Jurkat, Clone E6-1 (cell line): ENCODE measurements at places on chromosomes 5 and 9.
A peak's percentile ranks its signal among the peaks of the same experiment; 100 is the strongest.

DNA sequence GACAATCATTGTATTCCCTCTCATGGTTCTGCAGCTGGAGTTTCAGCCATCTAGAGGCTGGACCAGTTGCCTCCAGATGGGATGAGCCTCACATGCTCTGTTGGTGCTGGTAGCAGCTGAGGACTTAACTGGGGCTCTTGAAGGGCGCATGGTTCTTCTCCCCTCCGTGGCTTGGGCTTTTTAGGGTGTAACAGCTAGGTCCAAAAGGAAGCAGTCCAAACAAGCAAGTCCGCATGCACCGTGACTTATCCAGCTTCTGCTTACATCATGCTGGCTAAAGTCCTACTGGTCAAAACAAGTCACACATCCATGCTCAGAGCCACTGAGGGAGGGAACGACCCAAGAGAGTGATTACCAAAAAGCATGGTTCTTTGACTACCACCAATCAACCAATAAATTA, 31.6 kb upstream of the SH3RF2 start:
- no peak for DNase-seq

DNA sequence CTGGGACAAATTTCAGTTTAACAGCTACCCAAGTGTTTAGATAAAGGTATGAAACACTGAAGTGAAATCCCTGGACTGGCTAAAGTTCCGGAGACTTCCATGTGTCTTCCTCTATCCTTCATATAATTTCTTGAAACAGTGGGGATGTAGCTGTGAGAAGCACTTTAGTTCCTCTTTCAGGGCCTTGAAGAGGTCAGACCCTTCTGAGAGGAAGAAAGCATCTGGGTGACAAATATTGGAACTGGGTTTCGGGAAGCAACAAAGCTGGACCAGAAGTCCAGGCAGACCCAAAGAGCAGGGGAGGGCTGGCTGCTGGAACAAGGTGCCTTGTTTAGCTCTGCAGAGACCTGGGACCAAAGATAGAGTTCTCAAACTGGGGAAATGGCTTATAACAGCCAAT, 75.4 kb upstream of the ZFAND5 start:
- DNase-seq: no peak

DNA sequence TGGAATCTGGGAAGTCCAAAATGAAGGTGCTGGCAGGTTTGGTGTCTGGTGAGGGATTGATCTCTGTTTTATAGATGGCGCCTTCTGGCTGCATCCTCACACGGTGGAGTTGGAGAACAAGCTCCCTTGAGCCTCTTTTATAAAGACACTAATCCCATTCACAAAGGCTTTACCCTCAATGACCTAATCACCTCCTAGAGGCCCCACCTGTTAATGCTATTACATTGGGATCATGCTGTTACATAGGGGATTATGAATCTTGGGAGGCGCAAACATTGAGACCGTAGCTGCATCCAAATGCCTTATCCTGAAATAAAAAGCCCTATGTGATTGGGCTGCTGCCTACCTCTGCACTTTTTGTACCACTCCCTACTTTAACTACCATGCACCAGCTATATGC, 197.1 kb upstream of the HMHB1 start:
- no peak for DNase-seq

GRCh38 chr5:119220576-119221197, 135.1 kb upstream of the TNFAIP8 start:
- no peak for DNase-seq

DNA sequence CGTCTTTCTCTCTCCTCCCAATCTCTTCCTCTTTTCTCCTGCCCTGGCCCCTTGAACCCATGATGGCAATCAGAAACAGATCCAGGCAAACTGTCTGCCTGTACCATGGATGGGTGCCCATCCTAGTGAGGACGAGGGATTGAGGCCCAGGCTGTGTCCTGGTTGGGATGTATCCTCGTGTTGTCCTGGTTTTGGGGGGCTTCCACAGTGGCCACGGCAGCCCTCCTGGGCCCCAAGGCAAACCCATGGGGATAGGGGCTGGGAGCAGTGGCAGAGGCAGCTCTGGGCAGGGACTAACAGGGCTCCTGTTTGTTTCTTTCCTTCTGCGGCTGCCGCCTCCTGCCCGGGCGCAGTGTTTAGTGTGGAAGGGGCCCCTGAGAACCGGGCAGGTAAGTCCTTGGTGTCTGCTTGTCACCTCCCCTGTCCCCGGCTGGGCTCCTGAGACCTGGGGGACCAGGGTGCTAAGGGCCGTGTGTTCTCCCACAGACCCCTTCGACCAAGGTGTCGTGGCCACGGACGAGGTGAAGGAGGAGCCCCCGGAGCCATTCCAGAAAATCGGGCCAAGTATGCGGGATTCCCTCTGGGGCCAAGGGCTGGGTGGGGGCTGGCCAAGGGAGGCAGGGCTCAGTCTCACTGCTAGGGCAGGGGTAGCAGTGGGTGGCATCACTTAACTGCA, 70.0 kb downstream of the AMBP start:
- DNase-seq: no peak

GRCh38 chr5:53253421-53253871, 143.9 kb upstream of the MOCS2 start:
- peak; percentile 76 for DNase-seq

- DNase-seq: no peak
Observed at GRCh38 chr5:91535499-91535898, 152.4 kb upstream of the ARRDC3 start.

DNA sequence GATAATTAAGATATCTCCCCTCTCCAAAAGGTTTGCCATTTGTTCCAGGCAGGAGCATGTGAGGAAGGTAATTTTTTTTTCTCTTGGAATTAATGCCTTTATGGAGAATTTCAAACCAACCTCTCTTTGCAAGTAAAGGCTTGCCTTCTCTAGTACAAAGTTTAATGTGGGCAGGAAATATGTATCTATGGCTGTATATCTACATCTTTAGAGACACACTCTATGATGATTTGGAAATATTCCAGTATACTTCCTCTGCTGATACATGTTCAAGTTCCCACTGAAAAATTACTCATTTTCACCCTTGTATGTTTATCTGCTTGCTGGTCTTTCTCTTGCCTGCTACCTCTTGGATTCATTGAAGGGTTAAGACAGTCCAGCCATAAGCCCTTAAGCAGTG, 83.5 kb upstream of the SEMA6A start:
- DNase-seq: no peak

DNA sequence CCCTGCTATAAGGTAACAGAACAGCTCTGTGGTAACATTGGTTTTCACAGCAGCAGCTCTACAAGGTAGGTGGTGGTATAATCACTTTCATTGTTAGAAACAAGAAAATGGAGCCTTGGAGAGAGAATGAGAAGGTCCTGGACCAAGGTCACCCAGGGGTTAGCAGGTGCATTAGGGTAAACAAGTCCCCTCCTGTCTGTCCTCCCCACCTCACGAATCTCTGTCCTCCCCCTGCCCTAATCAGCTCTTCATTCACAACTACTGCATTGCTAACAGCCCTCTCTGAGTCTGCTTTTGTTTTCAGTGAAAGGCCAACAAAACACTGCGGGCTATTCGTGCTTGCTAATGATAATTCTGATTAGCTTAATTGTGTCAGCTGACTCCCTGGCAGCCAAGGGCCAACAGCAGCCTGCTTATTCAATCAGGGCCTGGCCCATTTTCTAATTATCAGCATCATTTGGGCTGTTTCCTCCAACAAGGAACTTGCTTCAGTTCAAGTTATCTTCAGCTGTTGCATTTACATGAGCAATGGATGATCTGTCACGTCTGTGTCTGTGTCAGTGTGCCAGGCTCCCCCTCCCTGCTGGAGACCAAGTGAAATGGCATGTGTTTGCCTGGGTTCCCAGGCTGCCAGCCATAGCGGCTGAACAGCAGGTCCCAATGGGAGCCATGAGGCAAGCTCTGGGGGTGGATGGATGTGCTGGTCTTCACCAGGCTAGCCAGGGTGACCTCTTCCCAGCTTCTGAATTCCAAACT, 56.7 kb upstream of the EQTN start:
- peak; percentile 18 for DNase-seq

- DNase-seq: no peak
Observed at GRCh38 chr5:10859393-10860195, 98.6 kb upstream of the DAP start.

DNA sequence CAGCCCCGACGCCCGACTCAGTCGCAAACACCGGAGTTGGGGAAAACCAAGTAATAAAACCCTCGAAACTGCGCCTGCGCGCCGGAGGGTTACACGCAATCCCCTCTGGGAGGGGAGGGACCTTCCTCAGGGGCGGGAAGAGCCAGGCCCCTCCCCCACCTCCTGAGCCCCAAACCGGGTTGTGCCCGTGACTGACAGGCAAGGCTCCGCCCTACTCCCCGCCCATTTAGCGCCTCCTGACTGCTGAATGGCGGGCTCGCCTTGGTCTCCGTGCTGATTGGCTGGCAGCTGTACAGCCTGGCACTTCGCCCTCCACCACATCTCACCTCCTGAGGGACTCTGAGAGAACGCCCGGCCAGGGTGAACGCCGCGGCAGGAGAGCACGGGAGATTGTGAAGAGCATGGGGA, at the start of gene PRDM9:
Gene PRDM9, plus strand, starts transcription at position 332 of the 408 bp plus-strand sequence. CDS start 1,425 bp downstream, outside the sequence.
- no peak for DNase-seq

DNA sequence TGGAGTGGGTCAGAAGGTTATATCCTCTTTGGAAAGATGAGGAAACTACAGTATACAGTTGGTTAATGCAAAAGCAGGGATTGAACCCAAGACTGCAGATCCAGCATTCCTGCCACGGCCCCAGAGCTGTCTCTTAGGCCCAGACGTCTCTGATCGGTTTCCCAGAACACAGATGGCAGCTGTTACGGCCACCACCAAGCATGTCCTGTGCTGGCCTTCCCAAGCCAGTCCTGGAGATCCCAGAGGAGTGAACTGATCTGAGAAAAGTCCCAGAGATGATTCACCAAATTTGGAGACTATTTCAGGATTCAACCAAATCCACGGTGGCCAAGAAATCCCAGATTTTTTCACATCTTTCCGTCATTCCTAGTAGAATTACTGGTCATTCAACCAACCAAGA, 20.1 kb downstream of the TNIP1 start:
- no peak for DNase-seq

GRCh38 chr9:130156672-130157071, 15.5 kb upstream of the NCS1 start:
- DNase-seq: no peak

DNA sequence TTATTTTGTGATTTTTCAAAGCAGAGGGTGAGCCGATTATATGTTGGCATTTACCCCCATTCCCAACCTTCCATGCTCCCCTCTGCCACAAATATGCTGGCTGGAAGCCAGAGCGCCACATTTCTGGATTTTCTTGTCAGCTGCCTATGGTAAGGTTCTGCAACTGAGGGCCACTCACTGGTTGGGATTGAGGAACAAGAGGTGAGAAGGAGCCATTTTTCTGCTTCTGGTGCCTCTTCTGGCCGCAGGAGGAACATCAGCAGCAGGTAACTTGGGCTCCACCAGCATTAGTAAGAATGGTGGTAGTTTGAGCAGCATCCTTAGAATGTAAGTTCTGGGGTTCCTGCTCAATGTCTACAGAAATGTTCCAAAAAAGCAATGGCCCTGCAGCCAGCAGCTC, 159.5 kb upstream of the MAST4 start:
- no peak for DNase-seq

DNA sequence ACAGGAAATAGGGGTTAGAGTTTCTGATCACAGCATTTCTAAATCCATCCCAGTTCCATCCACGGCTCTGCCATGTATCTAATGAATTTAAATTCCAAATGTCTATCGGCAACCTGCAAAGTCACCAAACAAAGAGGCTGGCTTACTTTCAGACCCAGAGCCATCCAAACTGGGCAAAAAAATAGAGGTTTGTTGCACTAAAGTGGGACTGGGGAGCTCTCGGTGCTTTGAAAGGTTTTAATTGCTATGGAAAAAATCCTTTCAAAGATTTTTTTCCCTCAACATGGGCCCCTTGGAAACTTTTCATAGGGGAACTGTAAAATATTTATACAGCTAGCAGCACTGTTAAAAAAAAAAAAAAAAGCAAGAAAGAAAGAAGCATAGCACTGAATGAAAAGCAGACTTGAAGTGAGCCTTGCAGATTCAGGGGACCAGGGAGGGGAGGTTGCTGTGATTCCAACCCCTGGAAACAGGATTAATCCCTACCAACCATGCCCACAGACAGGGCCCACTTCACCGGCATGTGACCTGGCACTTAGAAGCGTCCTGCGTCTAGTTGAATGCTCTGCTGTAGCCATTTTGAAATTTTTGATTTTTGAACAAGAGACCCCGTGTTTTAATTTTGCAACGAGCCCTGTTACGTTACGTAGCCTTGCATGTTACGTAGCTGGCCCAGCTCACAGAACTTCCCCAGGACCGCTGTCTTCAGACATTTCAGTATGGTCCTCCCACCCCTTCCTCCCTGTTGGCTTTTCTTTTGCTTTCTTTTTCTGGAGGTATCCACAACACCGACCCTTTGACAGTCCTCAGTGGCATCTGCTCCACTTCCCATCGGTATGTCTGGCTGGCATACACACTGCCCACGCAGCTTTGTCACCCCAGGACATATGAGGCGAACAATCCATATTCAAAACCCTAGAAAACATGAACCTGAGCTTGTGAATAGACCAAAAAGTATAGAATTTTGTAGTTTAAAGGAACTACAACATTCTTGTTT, 105.3 kb upstream of the NFIB start:
- DNase-seq: no peak

DNA sequence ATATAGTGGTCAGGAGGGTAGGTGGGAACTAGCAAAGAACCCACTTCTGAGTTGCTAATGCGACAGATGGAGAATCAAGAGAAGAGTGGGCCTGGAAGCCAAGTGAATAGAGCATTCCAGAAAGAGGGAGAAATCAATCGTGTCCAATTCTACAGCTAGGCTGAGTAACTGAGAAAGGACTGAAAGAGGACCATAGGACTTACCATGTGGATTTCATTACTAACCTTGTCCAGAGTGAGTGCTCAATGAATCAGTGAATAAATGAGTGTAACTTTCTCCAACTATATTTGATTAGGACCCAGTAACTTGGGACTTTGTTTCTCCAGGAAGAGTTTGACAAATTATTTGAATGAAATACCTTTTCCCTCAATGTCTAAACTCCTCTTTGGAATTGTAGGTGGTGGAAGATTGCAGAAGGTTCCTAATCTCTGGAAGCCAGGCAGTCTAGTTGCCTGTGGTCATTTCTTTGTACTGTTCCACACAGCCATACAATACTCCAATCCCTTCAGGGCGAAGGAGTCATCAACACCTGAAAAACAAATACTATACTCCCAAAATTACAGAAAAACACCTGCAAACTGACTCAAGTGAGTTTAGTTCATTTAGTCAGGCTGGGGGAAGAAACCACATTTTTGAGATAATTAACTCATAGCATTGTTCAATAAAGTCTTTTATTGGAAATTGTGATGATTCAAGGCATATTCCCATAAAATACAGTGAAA, 2.6 kb upstream of the F2RL1 start:
- no peak for DNase-seq
